ENCODE measurements at places on chromosomes 6 and 20. TPM values are rescaled to one million over a fixed set of nuclear protein-coding genes. Genes with fewer than 3 reads are reported as not detected.

The IMPG1 gene
- 0.07 TPM for polyA plus RNA-seq

GRCh38 chr20:8133851-8134451 is 1.9 kb downstream of the PLCB1 start:
- DNase-seq, result no peak

GRCh38 chr6:37085198-37085597 is 79.7 kb downstream of the FGD2 start:
- DNase-seq, result no peak

- DNase-seq, result peak; percentile 33
These were observed 474 bp downstream of the CEBPB start for GRCh38 chr20:50191065-50191543.

DNA sequence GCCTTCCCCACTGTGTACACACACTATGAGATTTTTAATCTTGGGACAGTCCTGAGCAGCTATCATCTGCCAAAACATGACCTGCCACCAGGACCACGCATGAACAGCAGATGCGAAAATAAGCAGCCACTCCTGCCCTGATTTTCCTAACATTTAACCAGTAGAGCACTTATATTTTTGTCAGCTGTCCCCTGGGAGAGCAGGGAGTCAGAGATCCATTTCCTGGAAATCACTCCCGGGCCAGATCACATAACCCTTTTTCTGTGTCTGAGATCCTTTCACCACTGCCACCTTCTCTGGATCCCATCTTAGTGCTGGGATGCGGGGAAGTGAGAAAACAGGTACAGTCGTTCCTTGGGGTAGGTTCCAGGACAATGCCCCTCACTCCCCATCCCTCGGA is 5.7 kb downstream of the SDCBP2 start:
- no peak for DNase-seq

- no peak for DNase-seq
These were observed 178.9 kb downstream of the SASH1 start for GRCh38 chr6:148521586-148521985.

DNA sequence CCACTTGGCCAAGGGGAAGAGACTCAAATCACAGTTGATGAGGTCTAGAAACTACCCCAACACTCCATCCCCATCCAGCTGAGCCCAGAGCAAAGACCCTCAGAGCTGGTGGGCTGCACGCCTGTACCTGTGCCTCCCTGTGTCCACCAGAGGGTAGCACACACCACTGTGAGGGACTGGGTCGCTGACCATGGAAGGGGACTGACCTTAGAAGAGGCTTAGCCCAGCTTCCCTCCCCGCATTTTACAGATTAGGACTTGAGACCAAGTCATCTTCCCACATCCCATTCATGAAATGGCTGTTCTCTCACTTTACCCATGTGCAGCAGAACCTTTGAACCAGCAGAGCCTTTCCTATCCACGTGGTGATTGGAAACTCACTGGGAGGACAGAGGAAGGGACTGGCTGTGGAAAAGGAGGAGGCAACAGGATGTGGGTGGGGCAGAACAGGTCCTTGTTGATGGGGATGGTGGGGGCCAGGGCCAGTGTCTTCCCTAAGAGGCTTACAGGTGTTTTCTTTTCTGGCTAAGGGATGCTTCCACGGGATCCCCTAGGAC is 44.3 kb downstream of the CPXM1 start:
- DNase-seq, result no peak

GRCh38 chr6:125198398-125198937 is 44.9 kb downstream of the TPD52L1 start:
- no peak for DNase-seq

- no peak for DNase-seq
These were observed 55.8 kb downstream of the LYRM2 start for GRCh38 chr6:89582669-89583325.
